ENCODE measurements at places on chromosomes 13 and 19.

- DNase-seq, result no peak
Observed at GRCh38 chr13:38990693-38991092, at the start of gene STOML3. STOML3 (minus strand) TSS chr13:38990831; CDS start chr13:38990721, 110 bp downstream.

- no peak for DNase-seq
Observed at GRCh38 chr13:98835156-98835555, 82.7 kb upstream of the SLC15A1 start.

DNA sequence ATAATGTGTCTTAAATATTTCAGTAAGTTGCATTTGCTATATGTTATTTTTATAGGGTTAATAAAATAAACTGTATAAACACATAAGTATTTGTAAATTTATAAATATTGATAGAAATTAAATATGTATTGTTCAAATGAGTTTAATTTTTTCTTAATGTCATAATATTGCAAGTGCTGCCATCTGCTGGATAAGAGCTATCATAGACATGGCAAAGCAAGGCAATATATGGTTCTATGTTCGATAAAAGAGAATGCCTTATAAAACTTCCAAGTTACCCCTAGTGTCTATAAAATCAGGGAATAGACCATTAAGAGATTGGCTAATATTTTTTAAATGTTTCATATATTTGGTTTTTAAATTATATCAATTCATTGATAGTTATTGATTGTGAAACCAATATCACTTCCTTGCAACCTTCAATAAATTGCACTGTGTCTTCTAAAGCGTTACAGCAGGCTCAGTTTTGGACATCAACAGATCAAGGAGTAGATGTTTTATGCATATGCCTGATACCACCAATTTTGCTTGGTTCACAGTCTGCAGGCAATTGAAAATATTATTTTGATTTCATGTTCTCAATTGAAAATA lies 29.0 kb upstream of the SLITRK6 start:
- no peak for DNase-seq

- DNase-seq, result no peak
Observed at GRCh38 chr19:681029-682019, 5.1 kb downstream of the FSTL3 start.

- DNase-seq, result no peak
Observed at GRCh38 chr13:113794086-113794485, 35.1 kb downstream of the TMEM255B start.

DNA sequence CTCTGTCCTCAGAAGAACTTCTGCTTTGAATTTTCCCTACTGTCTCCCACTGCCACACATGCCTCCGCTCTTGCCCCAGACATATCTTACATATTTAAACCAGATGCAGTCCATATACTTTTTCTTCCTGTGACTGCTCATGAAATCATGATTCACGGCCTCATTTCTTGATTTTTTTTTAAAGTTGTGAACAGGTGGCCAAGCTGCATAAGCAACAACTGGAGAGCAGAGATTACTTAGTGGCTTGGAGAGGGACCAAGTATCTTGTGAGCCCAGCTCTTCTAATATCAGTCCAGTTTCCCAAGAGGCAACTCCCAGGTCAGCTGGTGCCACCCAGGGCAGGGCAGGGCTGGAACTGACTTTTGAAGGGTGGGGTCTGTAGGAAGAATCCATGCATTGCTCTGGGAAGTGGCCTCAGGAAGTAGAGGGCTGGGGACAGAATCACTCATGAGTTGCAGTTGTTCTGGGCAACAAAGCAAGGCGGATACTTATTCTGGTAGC lies 152.4 kb downstream of the LMO7 start:
- no peak for DNase-seq

GRCh38 chr13:60078226-60078625 lies 85.5 kb downstream of the DIAPH3 start:
- DNase-seq, result no peak

DNA sequence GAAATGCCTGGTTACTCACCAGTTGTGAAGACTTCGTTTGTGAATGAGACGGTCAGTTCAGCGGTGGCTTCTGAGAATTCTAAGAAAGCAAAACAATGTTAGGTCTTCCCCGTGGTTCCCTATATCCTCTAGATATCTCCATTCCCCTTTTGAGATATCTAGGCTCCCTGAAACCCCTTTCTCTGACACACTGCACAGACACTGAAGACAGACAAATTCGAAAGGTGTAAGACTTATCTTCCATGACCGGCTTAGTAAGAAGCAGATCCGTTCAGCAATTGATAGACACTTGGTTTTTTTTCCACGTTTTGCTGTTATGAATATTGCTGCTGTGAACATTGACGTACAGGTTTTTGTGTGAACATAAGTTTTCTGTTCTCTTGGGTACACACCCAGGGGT lies 19.4 kb downstream of the GP6 start:
- no peak for DNase-seq

DNA sequence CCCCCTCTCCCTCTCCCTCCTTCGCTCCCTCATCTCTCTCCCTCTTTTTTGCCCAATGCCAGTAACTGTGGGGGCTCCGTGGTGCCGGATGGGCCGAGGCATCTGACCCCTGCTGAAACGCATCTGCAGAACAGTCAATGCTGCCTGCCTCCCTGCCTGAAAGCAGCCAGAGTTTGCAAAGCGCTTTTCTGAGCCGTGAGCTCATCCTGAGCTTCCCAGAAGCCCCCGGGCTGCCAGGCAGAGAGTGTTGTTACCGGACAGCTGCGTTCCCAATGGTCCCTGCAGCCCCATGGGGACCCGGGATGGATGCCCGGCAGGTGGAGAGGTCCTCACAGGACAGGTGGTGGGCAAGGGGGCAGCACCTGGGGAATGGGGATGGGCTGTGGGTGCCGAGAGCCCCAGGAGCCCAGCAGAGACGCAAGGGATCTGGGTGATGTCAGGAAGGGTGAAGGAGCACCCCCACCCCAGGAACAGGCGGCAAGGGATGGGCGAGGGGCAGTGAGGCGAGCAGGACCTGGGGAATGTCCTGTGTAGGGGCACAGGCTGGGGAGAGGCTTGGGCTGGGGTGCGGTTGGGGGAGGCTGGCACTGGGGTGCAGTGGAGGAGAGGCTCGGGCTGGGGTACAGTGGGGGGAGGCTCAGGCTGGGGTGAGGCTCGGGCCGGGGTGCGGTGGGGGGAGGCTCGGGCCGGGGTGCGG lies 33.0 kb downstream of the GPX4 start:
- no peak for DNase-seq

DNA sequence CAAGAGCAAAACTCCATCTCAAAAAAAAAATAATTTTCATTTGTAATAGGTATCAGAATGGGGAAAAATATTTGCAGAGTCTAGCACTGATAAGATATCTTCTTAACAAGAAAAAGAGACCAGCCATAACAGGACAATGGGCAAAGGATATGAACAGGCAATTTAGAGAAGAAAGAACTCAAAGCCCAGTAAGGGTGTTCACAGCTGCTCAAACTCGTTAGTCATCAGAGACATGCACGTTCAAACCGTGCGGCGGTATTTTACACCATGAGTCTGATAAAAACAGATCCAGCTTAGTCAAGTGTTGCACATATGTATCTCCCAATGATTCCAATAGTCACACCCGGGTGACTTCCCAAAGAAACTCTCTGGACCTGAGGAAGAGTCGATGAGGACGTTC lies 13.7 kb upstream of the NCCRP1 start:
- DNase-seq, result no peak

- peak; percentile 20 for DNase-seq
Observed at GRCh38 chr19:1725100-1726064, 27.9 kb upstream of the ONECUT3 start.

DNA sequence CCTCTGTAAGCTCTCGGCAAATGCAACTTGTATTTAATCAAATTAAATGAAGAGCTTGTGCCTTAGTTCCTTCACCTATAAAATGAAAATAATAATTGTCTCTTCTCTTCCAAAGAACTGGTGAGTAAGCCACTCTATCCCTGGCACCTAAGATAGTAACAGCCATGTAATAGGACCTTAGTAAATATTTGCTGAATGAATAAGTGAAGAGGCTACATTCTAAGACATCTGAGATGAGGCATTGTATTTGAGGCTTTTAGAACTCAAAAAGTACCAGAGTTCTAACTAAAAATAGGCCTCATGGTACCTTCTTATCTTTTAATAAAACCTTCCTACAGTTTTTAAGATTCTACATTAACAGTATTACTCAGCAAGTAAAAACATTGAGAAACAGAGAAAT lies 17.3 kb upstream of the DCLK1 start:
- no peak for DNase-seq

GRCh38 chr13:57874530-57874929 lies 243.0 kb downstream of the PCDH17 start:
- no peak for DNase-seq

DNA sequence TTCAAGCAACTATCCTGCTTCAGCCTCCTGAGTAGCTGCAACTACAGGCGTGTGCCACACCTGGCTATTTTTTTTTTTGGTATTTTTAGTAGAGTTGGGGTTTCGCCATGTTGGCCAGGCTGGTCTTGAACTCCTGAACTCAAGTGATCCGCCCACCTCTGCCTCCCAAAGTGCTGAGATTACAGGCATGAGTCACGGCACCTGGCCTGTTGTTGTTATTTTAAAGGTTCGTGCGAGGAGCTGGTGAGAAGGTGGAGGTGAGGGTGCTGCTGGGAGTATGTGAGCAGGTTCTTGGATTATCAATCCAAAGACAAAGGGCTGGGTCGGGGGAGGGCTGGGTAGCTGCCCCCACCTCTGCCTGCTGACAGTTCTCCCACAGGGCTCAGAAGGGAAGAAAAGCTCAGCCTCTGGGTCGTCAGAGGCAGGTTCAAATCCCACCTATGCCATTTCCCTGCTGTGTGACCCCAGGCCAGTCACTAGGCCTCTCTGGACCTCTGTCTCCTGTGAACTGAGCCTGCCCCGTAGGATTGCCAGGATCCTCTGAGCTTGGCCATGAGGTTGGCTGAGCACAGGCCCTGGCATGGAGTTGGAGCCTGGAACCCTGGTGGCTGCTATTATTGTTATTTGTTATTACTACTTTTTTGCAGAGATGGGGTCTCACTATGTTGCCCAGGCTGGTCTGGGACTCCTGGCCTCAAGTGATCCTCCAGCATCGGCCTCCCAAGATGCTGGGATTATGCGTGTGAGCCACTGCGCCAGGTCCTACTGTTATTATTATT lies 1.5 kb downstream of the CKM start:
- no peak for DNase-seq

GRCh38 chr19:28990522-28990921 lies 222.4 kb downstream of the UQCRFS1 start:
- no peak for DNase-seq

DNA sequence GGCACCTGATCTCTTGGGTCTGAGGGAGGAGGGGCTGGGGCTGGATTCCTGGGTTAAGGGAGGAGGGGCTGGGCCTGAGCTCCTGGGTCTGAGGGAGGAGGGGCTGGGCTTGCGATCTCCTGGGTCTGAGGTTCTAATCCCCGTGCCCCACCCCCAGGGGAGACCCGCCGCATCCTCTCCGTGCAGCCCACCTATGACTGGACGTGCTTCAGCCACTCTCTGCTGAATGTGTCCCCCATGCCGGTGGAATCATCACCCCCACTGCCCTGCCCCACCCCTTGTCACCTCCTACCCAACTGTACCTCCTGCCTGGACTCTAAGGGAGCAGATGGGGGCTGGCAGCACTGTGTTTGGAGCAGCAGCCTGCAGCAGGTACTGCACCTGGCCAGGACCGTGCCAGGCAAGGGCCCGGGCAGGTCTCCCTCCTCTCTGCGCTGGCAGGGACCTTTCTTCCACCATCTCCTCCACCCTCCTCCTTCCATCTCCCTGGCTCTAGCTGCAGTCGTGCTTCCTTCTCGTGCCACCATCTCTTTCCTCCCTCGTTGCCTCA lies 27.1 kb downstream of the CNFN start:
- no peak for DNase-seq

Data from CD4-positive, alpha-beta T cell treated with Interleukin-15 for 4 hours (primary cell).